ENCODE measurements at places on chromosomes 2 and 18.

- no peak for DNase-seq
These were observed 20.5 kb downstream of the GAREM1 start for GRCh38 chr18:32450026-32450691.

DNA sequence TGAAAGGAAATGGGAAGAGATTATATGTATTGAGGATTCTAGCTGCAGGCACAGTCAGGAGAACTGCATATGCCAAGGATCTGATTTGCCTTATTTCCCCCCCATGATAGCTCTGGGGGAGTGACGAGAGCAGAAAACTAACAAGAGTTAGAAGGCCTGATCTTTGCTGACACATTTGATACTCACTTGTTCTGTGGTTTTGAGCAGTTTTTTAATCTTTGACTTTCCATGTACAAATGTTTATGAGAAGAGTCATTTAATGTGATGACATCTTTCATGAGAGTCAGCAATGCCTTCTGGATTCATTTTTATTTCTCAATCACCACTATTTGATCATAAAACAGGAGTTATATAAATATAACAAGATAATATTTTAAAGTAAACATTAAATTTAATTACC lies 12.7 kb upstream of the SERPINB7 start:
- DNase-seq, result no peak

DNA sequence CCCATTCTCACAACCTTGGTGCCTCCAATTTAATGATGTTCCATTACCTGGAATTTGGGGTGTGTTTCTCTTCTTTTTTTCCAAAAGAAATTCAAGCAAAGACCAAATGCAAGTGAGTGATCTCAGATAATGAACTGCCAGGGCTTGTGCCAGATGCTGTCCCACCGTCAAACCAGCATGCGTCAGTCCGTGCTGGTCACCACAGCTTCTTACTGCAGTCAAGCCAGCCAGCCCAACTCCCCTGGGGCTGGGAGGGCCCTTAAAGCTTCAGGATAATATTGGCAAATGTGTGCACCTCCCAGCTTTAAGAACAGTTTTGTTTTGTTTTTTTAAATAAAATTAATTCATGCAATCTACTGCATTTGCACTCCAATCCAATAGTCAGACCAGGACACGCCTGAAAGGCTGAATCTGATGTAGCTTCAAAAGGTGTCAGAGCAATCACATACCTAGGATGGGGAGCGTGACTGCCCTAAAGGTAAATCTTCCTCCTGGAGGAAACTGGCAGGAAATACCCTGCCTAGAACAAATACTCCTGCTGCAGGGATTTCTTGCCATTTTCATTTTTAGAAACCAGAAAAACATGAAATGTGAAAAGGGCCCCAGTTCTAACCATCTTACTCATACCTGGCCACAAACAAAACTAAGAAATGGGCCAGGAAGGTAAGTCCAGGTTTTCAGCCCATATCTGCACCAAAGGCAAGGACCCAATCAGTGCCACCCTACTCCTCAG lies 26.8 kb upstream of the SP3 start:
- DNase-seq, result peak; percentile 79

- DNase-seq, result no peak
These were observed 33.0 kb downstream of the CMPK2 start for GRCh38 chr2:6832596-6833299.

- no peak for DNase-seq
These were observed 88.2 kb downstream of the ACKR3 start for GRCh38 chr2:236657801-236658200.
